ENCODE measurements at places on chromosomes 3 and 15.

DNA sequence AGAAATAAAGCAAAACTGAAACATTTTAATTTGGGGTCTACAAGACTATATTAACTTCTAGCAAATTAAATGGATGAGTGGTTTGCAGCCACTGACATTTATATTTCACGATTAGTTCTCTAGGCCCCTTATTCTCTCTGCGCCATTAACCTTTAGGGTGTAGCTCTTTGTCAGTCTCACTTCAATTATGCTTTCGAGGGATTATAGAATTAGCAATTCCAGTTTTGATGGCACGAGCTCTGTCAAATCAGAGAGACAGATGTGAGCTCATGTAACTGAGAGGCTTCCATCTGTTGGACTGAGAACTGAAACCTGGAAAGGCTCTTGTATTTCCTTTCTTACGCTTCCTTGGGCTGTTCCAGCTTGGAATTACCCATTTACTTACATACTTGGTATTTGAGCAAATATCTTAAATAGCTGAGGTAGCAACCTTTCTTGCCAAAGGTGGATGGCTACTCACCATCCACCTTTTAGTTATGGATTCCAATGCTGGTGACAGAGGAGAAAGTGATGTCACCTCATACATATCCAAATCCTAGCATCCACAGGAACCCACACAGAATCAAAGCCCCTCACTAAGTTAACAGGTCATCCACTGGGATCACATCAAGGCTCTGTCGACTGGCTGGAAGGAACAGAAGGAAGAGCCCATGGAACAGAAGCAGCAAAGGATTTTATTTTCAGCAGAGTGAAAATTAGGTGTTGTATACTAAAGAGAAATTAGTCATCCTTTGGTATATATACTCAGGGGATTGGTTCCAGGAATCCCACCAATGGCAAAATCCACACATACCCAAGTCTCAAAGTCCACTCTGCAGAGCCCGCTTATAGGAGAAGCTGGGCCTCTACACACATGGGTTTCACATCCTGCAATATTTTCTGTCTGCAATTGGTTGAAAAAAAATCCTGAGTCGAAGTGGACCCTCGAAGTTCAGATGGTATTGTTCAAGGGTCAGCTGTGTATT, 20.8 kb downstream of the VGLL4 start:
- no peak for DNase-seq

GRCh38 chr3:183688874-183689273, 8.7 kb upstream of the YEATS2 start:
- peak; percentile 36 for DNase-seq

DNA sequence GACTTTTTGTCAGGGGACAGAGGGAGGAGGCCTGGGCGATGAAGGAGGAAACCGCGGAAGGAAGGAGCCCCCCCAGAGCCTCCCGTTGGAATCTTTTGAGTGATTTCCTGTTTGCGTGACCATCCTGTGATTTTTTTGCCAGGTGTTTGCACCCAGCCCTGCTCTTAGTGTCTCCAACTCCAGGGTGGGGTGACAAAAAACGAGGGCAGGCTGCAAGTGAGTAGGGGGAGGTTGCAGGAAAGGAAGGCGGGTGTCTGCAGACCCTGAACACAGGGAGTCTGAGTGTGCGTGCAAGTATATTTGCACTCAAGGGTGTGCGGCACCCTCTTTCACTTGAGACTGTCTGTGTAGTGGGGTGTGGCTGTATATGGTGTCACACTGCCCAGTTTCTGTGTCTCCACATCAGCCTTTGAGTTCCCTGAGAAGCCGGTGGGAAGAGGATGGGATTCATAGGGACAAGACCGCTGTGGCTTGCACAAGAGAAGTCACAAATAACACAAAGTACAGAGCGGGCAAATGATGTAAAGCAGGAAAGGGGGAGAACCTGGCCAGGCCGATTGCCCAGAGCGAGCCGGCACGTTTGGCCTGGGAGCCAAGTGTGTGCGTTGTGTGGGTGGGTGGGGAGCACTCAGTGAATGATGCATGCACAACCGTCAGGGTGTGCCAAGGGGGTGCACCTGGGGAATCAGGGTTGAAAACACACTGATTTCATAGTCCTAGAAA, 6.6 kb downstream of the ISLR2 start:
- DNase-seq, result no peak

- DNase-seq, result no peak
Measured at GRCh38 chr3:72702390-72702789, 145.9 kb downstream of the SHQ1 start.

DNA sequence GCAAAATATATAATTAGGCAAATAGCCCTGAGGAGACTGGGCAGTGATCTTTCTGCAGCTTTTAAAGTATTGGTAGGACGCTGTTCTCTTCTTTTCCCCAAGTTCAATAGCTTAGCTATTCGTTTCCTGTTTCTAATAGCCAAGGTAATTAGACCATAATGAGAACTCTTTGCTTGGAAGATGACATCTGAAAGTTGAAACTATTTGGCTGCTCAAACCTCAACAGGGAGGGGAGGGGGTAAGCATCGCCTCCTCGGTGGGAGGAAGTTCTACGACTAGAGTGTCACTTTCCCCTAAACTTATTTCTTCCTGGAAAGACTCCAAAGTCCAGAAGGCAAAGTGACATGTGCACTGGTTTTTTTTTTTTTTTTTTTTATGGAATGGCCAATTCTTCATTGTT, 22.8 kb upstream of the ALDH1A3 start:
- DNase-seq, result no peak

GRCh38 chr15:86483936-86484335, 404.3 kb downstream of the AGBL1 start:
- no peak for DNase-seq

GRCh38 chr3:177439694-177440269, 242.5 kb upstream of the TBL1XR1 start:
- no peak for DNase-seq

DNA sequence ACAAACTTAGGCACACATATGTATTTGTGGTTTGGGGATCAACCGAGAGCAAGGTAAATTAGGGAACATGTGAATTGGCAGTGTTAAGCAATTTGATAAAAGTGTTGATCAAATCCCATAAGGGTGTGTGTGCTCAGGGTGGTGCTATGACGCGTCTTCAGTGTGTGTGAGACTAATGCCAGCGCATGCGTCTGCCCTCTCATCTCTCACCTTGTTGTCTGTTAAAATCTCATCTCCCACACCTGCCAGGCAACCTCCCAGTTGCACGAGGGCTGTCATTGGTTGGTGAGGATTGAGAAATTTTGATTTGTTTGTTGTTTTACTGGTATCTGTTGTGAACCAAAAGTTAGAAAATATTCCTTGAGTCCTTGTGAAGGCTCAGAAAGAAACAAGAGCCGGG, 137.2 kb upstream of the ICE2 start:
- DNase-seq, result no peak

DNA sequence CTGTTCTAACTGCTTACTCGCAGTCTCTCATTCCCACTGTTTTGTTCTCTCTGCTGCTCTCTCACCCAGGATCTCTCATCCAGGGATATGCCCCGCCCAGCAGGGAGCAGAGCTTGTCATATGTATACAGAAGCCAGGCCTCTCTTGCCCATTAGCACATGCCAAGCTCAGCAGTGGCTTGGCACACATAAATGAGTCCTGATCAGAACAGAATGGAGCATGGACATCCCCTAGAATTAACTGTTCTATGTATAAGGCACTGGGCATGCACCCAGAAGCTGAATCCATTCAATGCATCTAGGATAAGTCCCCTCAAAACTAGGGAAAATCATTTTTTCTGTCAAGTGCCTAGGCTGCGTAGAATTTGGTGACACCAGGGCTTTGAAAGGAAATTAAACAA, 61.6 kb downstream of the IGSF11 start:
- DNase-seq, result no peak

GRCh38 chr3:32335365-32336112, 56.1 kb upstream of the CMTM7 start:
- no peak for DNase-seq

- no peak for DNase-seq
Measured at GRCh38 chr3:17307482-17307881, 422.7 kb downstream of the PLCL2 start.

GRCh38 chr3:46923559-46924350, 46.2 kb downstream of the PTH1R start:
- peak; percentile 76 for DNase-seq
